ENCODE measurements at places on chromosomes 13 and 19. TPM values are rescaled to one million over a fixed set of nuclear protein-coding genes. Genes with fewer than 3 reads are reported as not detected.

ZNF888 gene
- 7.7 TPM for total RNA-seq

ZNF471 gene
- total RNA-seq = 1.1 TPM

CYP2A7 gene
- not detected for total RNA-seq

CFAP97D2 gene
- not detected for total RNA-seq

ZNF576 gene
- 14.1 TPM for total RNA-seq

IGFLR1 gene
- total RNA-seq = 53.7 TPM

DNA sequence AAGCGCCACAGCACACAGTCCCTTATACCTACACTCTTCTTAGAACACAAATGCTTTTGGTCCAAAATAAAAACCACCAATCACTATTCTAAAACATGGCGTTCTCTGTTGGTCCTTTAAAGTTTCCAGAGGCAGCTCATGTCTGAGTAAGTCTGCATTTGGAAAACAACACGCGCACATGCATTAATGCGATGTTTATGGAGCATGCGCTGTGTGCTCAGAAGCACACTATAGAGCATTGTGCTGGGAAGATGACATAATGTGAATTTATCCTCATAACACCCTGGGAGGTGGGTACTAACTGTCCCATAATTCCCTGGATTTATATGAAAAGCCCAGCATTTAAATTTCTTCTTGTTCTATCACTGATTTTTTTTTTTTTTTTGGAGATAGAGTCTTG, 10.7 kb downstream of the ZNF682 start:
- no peaks in the 10 kb centered on the region for H3K4me1 ChIP-seq
- H3K27ac ChIP-seq = no peak overlapping the region
- H3K27me3 ChIP-seq = no peaks in the 10 kb centered on the region
- no peak for DNase-seq
- H3K4me3 ChIP-seq = no peak overlapping the region

GRCh38 chr13:74758188-74758587, 624.0 kb upstream of the KLF12 start:
- no peaks in the 10 kb centered on the region for H3K4me1 ChIP-seq
- no peak for DNase-seq
- no peak overlapping the region for H3K27ac ChIP-seq
- no peak overlapping the region for H3K4me3 ChIP-seq

DNA sequence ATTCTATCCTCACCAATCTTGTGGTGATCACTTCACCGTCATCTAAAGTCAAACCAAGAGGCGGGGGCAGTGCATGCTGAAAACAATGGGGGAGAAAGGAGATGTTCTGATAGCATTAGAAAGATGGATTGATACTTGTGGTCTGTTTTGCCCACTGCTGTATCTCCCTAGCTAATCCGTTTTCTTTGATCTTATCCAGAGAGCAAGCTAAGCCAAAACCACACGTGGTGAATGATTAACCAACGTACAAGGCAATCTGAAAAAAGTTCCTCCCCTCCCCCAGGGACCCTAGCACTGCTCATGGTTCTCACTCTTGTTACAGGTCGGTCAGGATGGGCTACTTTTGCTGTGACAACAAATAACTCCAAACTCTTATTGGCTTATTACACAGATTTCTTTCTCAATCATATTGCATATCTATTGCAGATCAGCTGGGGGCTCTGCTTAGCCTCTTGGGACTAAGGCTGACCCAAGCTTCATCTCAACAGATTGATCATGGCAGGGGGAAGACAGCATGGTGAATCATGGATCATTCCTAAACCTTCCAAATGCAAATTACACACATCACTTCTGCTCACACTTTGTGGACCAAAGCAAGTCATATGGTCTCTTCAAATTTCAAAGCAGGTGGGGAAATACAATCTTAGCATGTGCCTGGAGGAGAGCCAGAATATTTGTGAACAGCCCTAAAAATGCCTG, 11.9 kb upstream of the C13orf42 start:
- peaks cover 7% of the 10 kb centered on the region for H3K4me1 ChIP-seq
- no peak overlapping the region for H3K27ac ChIP-seq
- H3K4me3 ChIP-seq = no peak overlapping the region
- H3K27me3 ChIP-seq = peaks cover 16% of the 10 kb centered on the region

DNA sequence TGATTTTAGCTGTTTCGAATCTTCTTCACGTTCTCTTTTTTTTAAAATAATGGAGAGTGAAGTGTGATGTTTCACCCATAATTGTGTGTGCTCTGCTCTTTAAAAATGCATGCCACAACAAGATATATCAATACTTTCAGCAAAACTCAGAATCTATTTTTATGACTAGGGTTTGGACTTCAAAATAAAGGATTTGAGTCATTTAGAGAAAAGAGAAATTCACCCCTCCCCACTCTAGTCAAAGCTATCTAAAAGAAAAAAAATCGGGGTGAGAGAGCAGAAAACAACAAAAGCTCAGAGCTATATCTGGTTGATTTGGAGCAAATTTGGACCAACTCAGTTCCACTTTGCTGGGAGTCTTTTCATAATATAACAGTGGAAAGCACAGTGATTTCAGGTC, 244.5 kb downstream of the DNAJC15 start:
- no peaks in the 10 kb centered on the region for H3K27me3 ChIP-seq
- no peaks in the 10 kb centered on the region for H3K4me1 ChIP-seq
- H3K4me3 ChIP-seq = no peak overlapping the region
- DNase-seq = no peak
- no peak overlapping the region for H3K27ac ChIP-seq

DNA sequence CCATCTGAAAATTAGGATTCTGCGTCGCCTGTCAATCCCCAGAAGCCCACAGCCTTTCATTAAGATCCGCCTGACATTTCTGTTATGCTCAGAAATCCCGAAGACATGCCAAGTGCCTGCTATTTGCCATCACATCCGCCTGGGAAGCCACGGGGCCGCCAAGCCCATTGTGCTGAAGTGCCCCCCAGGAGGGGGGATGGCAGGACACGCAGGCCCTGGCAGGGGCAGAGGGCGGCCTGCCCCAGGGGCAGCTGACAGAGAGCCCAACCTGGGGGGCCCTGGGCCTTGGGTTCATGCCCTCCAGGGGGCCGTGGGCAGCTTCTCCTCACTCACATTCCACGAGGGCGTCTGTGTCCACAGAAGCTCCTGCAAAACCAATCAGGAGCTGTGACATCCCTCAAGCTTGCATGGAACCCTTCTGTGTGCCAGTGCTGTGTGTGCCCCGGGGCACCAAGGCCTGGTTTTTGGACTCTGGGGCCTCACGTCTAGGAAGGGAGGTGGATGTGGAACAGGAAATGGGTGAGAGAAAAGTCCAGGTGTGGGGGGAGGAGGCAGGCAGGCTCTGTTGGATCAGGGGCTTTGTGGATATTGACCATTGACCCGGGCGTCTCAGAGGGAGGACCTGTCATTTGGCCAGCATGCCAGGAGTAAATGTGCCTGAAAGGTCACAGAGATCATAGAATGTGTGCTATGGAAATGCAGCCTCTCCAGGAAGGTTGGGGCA, 122.9 kb downstream of the URI1 start:
- no peak overlapping the region for H3K4me3 ChIP-seq
- no peak for DNase-seq
- H3K36me3 ChIP-seq = no peaks in the 10 kb centered on the region
- no peaks in the 10 kb centered on the region for H3K4me1 ChIP-seq
- H3K27me3 ChIP-seq = no peaks in the 10 kb centered on the region

DNA sequence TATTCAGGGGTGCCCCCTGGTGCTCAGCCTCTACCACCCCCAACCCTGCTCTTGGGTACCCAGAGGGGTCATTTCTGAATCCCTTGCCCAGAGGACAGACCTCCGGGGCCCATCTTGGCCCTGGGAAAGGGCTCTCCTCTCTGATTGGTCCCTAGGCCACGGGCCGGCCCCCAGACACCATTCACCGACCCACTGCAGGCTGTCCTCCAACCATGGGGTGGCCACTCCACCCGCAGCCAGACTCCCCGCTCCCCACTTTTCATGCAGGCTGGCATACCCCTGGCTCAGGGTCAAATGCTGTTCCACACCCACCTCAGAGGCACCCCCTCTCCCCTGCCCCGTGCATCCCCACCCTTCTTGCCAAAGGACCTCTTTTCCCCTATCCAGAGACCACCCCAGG, 14.8 kb downstream of the SMIM24 start:
- no peaks in the 10 kb centered on the region for H3K4me1 ChIP-seq
- no peaks in the 10 kb centered on the region for H3K36me3 ChIP-seq
- no peak overlapping the region for H3K4me3 ChIP-seq

DNA sequence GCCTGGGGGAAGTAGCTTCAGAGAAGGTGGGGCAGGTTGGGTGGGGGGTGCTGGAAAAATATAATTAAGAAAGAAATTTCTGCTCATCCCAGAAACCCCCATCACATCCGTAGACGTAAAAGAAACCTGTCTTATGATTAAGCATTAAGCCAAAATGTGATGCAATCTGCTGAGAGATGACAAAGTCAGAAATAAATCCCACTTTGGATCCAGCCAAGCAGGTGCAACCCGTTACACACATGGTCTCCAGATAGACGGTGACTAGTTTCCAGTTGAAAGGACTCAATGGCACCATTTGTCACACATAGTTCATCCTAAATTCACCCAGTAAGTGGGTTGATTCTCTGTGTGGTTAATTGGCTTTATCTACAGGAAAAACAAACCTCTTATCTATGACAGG, 34.1 kb downstream of the PSG5 start:
- no peak overlapping the region for H3K4me3 ChIP-seq
- no peaks in the 10 kb centered on the region for H3K4me1 ChIP-seq
- no peak for DNase-seq
- H3K36me3 ChIP-seq = no peaks in the 10 kb centered on the region

- peaks cover 14% of the 10 kb centered on the region for H3K4me1 ChIP-seq
- no peaks in the 10 kb centered on the region for H3K36me3 ChIP-seq
- DNase-seq = peak; percentile 36
- H3K4me3 ChIP-seq = peak overlapping the region; percentile 50
These were observed 15.3 kb downstream of the TTYH1 start for GRCh38 chr19:54430306-54431254.

GRCh38 chr13:111584101-111584672, 263.7 kb downstream of the TEX29 start:
- no peaks in the 10 kb centered on the region for H3K36me3 ChIP-seq
- no peak overlapping the region for H3K27ac ChIP-seq
- DNase-seq = no peak
- H3K4me1 ChIP-seq = no peaks in the 10 kb centered on the region
- no peaks in the 10 kb centered on the region for H3K27me3 ChIP-seq

GRCh38 chr19:1068009-1069001, 1.3 kb downstream of the ARHGAP45 start:
- H3K36me3 ChIP-seq = peaks cover 43% of the 10 kb centered on the region
- peak overlapping the region; percentile 91 for H3K4me3 ChIP-seq

- H3K27me3 ChIP-seq = no peaks in the 10 kb centered on the region
- no peak for DNase-seq
- no peak overlapping the region for H3K4me3 ChIP-seq
- no peaks in the 10 kb centered on the region for H3K36me3 ChIP-seq
These were observed 259.4 kb upstream of the DACH1 start for GRCh38 chr13:72126424-72126823.

DNA sequence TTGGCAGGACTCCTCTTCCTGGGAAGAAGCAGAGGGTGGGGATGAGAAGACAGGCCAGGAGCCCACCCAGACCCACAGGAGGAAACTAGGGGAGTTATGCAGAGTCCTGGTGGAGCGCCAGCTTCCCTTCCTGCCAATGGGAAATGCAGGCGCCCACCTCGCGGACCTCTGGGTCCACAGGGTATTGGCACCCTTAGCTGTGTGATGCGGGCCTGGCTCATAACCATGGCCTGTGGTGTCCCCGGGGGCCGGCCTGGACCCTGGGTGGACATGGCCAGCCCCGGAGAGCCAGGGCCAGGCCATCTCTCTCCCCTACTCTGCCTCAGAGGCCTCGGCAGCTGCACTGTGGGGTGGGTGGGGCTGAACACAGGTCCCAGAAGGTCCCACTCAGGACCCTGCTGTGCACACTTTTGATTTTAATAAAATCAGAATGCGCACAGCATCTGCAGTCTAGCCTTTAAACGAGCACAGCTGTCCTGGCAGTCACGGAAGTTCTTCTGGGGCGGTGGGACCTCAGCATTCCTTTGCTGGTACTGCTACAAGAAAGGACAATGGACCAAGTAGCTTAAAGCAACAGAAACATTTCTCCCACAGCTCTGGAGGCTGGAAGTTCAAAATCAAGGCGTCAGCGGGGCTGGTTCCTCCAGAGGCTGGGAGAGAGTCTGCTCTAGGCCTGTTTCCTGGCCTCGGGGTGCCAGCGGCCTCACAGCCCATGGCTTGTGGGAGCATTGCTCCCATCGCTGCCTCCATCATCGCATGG, 1.8 kb downstream of the F10 start:
- no peak overlapping the region for H3K4me3 ChIP-seq
- no peaks in the 10 kb centered on the region for H3K36me3 ChIP-seq
- DNase-seq = no peak
- H3K4me1 ChIP-seq = no peaks in the 10 kb centered on the region
- peaks cover 23% of the 10 kb centered on the region for H3K27me3 ChIP-seq

GRCh38 chr13:24284889-24285565, 24.4 kb upstream of the C1QTNF9 start:
- H3K4me1 ChIP-seq = peaks cover 14% of the 10 kb centered on the region
- DNase-seq = no peak
- no peak overlapping the region for H3K27ac ChIP-seq
- H3K4me3 ChIP-seq = no peak overlapping the region
- H3K27me3 ChIP-seq = no peaks in the 10 kb centered on the region

GRCh38 chr19:47479701-47480503, 4.1 kb downstream of the KPTN start:
- DNase-seq = no peak
- no peaks in the 10 kb centered on the region for H3K27me3 ChIP-seq
- peaks cover 5% of the 10 kb centered on the region for H3K36me3 ChIP-seq
- H3K27ac ChIP-seq = no peak overlapping the region
- H3K4me3 ChIP-seq = no peak overlapping the region

- H3K4me3 ChIP-seq = no peak overlapping the region
- peaks cover 5% of the 10 kb centered on the region for H3K4me1 ChIP-seq
- no peak overlapping the region for H3K27ac ChIP-seq
These were observed 1094.3 kb downstream of the EFNB2 start for GRCh38 chr13:105441051-105441750.

- DNase-seq = no peak
- H3K27me3 ChIP-seq = peaks cover 68% of the 10 kb centered on the region
- H3K36me3 ChIP-seq = no peaks in the 10 kb centered on the region
These were observed 3.2 kb downstream of the NPAS1 start for GRCh38 chr19:47022541-47023447.

DNA sequence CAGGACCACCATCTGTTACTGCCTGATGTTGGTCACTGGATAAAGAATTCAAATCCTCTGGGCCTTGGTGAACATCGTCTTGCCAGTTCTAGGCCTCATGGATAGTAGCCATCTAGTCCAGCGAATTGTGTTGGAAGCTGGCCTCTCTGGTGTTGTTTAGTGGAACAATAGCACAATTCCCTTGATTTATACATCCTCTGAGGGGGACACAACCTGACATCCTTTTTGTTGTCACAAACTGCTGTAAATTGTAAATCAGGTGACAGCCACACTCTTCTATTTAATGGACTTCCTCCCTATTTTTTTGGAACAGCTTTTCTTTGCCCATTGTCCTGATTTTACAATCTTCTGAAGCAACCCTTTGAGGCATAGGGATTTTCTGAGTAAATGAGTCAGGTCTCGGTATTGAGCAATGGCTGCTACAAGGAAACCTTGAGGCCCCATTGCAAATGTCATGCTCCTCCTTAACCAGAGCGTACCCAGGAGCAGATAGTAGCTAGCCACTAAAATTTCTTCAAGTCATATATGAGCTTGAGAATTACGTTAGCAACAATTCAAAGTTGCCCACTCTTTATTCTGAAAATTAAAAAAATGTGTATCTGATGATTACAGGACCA, 263.3 kb downstream of the COG6 start:
- H3K4me3 ChIP-seq = no peak overlapping the region
- H3K36me3 ChIP-seq = no peaks in the 10 kb centered on the region
- H3K27ac ChIP-seq = no peak overlapping the region
- no peaks in the 10 kb centered on the region for H3K4me1 ChIP-seq
- H3K27me3 ChIP-seq = peaks cover 3% of the 10 kb centered on the region

Measured in activated CD4-positive, alpha-beta T cell treated with anti-CD3 and anti-CD28 coated beads, Interleukin-2, amount 10 ng/mL, durations not matched to agents 7 days and 5 days (primary cell).